RKO (cell line): ENCODE measurements at places on chromosomes 1 and 21.

GRCh38 chr1:2601721-2602303 lies 15.2 kb downstream of the PRXL2B start:
- no peak for DNase-seq

- DNase-seq, result no peak
Measured at GRCh38 chr1:110321846-110322245, 17.3 kb upstream of the RBM15 start.

- no peak for DNase-seq
Measured at GRCh38 chr21:32991361-32991760, 34.4 kb upstream of the OLIG2 start.

GRCh38 chr1:50450861-50451653 lies 27.8 kb upstream of the DMRTA2 start:
- DNase-seq, result no peak

DNA sequence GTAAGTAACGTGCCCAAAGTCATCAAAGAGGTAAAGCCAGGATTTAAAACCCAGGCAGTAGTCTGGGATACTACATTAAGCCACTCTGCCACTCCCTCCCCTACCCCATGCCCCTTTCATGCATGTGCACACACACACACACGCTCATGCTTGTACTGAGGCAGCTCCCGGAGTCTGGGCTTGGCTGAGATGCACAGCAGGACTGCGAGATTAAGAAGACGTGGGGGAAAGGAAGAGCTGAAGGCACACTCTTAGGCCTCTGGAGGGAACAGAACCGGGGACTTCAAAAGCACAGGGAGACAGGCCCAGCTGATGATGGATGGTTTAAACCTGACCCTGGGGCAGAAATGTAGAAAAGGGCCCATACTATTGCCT lies 98.3 kb downstream of the GLIS1 start:
- no peak for DNase-seq

GRCh38 chr1:172394141-172394751 lies 26.2 kb upstream of the C1orf105 start:
- DNase-seq, result no peak

DNA sequence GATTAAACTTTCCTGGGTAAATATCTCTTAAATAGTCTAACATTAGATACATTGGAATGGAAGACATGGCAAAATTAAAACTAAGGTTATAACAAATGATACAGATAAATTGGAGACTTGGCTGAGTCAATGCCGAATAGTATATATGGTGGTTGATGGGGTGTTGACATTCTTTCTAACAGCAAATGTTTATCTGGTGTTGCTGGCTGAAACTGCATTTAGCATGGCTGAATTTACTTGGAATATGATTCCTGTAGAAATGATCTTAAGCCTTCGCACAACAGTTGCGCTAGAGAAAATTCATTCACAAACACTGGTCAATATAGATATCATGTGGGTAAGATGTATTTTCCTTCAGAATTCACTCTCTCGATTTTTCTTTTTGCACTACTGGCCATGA lies 646.0 kb upstream of the CXADR start:
- DNase-seq, result no peak

DNA sequence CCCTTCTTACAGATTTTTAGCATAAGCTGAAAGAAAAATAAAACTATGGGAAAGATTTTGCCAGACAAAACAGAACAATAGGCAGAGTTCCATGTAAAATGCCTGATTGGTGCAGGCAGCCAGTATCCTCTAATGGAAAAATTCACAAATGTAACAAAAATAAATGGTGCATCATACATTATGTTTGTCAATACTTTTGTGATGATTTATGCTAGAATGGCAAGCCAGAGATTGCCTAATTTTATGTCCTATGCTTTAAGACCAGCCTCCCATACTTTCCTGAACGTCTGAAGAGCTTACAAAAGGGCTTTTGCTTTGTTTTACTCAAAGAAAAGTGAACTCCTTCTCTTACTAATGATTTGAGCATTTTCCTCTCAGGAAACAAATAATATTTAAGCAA lies 81.5 kb upstream of the KCNJ15 start:
- no peak for DNase-seq

GRCh38 chr1:112911506-112912220 lies 44.3 kb downstream of the SLC16A1 start:
- DNase-seq, result no peak

- DNase-seq, result no peak
Measured at GRCh38 chr1:153968000-153968363, 280 bp downstream of the CREB3L4 start.

- DNase-seq, result peak; percentile 78
Measured at GRCh38 chr1:77825131-77825709, 45.8 kb downstream of the MIGA1 start.

DNA sequence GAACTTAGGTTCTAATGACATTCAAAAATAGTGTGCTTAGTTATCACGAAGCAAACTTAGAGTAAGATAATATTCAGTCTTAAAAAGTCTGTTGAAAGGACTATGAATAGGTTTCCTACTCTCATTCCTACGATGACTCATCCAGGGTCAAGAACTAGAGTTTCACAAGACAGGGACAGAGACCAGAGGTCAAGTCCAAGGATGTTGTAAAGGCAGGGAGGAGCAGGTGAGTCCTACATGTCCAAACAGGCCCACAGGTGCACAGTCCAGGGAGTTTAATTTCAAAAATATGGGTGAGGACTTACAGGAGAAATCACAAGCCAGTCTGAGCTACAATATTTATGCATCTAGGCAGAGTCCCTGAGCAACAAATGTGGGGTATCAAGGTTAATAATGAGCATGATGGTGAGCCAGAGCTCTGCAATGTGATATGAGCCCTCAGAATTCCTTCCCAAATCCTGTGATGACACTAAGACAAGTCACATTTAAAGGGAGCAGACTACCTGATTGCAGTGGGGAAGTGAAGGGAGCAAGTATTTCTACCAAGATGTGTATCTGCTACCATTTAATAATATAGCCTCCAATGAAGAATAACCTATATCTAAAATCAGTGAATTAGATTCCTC lies 100.0 kb upstream of the NRIP1 start:
- no peak for DNase-seq

GRCh38 chr1:172863031-172863430 lies 187.7 kb downstream of the TNFSF18 start:
- DNase-seq, result no peak

DNA sequence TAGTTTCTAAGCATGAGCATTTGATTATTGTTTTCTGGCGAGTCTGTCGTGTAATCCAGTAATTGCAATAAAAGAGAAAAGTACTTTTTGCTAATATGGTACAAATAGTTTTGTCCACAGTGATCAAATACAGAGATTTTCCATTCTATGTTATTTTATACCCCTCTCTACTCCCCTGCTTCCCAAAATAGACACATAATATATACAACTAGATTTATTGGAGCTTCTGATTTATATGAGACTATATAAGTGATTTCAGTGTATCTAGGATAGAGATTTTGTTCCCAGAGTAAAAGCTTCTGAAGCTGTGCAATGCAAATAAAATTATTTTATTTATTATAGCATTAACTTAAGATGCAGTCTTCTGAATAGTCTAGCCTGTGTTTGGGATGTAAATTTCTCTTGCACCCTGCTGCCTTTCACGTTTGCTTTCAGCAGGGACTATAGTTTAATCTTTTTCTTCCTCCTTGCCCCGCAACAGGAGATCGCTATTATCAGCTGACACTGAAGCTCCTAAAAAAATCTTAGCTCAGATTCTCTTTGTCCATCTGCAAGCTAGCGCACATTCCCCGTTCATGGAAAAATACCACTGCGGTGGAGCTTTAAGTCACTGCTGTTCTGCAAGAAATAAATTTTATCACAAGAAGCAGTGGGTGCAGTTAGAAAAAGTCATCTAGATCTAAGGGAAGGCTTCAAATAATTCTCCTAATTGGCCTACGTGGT lies 273.3 kb downstream of the DISC1 start:
- DNase-seq, result no peak
